Activated naive CD8-positive, alpha-beta T cell treated with anti-CD3 and anti-CD28 coated beads, Interleukin-2, amount 10 ng/mL, durations not matched to agents 7 days and 5 days (primary cell): ENCODE measurements at places on chromosomes 16 and 17. TPM values are rescaled to one million over a fixed set of nuclear protein-coding genes. Genes with fewer than 3 reads are reported as not detected.

EFNB3 gene
- not detected for total RNA-seq

DNA sequence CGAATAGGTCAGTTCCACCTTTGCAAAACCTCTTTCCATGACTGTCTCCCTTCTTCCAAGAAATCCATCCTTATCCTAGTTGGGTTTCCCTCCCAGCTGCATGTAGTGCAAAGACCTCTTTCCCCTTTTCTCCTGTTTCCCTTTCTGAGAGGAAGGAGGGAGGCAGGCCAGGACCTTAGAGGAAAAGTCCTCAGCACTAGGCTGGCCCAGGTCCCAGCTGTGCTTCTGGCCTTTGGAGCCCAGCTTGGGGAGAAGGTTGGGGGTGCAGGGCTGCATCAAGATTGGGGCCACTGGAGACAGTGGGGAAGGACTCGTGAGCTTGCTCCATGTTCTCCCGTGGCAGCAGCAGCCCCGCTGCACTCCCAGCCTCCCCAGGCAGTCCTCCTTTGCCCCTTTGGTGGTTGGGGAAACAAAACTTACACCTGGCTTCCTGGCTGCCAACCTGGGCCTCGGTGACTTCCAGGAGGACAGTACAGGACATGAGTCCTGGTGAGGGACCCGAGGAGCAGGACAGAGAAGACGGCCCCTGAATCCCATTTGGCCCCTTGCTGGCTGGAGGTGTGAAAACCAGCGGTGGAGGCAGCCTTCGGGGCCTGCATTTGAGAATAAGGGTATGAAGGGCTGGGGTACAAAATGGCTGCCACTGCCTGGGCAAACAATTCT, 481 bp downstream of the HEXIM2 start:
- DNase-seq, result no peak

DNA sequence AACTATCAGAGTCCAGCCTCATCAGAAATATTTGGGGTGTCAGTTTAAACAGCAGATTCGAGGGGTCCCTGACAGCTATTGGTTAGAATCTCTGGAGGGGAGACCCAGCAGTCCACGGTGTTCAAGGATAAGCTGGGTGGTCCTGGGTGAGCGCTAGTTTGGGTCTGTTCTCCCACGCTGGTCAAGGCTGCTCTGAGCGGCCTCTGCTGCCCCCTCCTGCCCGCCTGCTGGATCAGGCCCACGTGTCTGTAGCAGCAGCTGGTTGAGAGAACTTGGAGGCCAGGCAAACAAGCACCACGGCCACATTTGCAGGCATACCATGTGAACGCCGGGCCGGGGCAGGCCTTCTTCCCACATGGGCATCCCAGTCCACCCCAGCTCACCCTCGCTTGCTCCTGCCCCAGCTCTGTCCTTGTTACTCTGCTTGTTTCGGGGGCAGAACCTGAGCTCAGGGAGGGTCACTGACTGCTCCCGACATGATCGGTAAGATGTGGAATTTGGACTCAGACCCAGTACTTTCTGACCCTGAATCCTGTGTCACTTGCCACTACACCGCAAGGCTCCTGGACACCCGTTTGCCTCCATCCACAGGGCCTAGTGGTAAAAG, 7.4 kb downstream of the FOXF1 start:
- DNase-seq, result no peak

KRT40 gene
- total RNA-seq, result not detected

GRCh38 chr16:67016143-67016542, 12.8 kb upstream of the CBFB start:
- peak; percentile 28 for DNase-seq

GRCh38 chr16:19884611-19885450, at the start of gene GPRC5B:
Gene GPRC5B, minus strand, starts transcription at chr16:19884848. Its CDS starts 12,003 bp downstream, at chr16:19872845.
- peak; percentile 67 for DNase-seq

GRCh38 chr16:27576729-27577128, 26.8 kb downstream of the KATNIP start:
- no peak for DNase-seq

PRSS53 gene
- total RNA-seq, result 10.9 TPM

GRCh38 chr16:86594721-86595120, 16.4 kb downstream of the FOXL1 start:
- no peak for DNase-seq

CMTM4 gene
- total RNA-seq, result 1.3 TPM

GRCh38 chr16:75099075-75099667, 17.4 kb downstream of the LDHD start:
- DNase-seq, result no peak

FOXN1 gene
- total RNA-seq, result not detected

DNA sequence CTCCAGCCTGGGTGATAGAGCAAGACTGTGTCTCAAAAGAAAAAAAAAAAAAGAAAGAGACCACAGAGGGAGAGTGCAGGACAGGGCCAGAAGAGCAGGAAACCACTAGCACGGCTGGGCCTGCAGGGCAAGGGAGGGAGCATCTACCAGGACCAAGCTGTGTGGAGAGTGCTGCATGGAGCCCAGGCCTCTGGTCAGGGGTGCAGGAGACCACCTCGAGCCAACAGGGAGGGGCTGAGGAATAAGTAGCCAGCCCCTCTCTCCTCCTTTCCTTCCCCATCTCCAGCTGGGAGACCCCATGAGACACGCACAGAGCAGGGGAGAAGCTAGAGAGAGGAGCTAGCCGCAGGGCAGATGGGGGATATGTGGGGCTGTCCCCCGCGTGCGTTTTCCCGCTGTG, 67.0 kb upstream of the DNAH17 start:
- DNase-seq, result no peak

- DNase-seq, result no peak
Observed at GRCh38 chr16:73064994-73065545, 17.1 kb upstream of the ZFHX3 start.
